ENCODE measurements at places on chromosomes 4 and X.

GRCh38 chr4:15882675-15883086 is 55.9 kb downstream of the FGFBP1 start:
- DNase-seq: peak; percentile 34

DNA sequence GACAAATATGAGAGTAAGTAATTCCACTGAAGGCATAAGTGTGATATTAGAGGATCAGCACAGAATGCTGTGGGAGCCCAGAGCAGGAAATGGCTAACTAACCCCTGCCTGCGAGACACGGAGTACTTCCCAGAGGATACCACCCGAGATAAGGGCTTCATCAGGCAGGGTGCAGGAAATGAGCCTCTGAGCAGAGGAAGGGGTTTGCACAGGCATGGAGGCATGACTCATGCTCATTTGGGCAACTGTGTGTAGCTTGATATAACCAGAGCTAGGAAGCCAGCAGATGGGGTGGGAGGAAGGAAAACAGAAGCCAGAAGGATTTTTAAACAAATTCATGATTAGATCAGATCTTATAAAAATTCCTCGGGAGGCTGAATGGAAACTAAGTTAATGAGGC is 70.0 kb upstream of the TSPAN5 start:
- DNase-seq: no peak

- DNase-seq: no peak
These were observed 36.6 kb upstream of the BTC start for GRCh38 chr4:74830928-74831327.

DNA sequence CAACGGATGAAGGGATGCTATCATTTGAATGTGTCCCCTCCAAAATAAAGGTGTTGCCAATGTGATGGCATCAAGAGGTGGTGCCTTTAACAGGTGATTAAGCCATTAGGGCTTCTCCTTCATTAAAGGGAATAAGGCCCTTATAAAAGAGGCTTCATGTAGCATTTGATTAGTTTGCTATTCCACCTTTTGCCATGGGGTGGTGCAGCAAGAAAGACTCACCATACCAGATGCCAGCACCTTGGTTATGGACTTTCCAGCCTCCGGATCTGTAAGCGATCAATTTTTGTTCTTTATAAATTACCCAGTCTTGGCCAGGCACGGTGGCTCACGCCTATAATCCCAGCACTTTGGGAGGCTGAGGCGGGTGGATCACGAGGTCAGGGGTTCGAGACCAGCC is 7.9 kb upstream of the SLC25A43 start:
- DNase-seq: no peak

GRCh38 chr4:6262176-6262575 is 7.5 kb upstream of the WFS1 start:
- DNase-seq: no peak

DNA sequence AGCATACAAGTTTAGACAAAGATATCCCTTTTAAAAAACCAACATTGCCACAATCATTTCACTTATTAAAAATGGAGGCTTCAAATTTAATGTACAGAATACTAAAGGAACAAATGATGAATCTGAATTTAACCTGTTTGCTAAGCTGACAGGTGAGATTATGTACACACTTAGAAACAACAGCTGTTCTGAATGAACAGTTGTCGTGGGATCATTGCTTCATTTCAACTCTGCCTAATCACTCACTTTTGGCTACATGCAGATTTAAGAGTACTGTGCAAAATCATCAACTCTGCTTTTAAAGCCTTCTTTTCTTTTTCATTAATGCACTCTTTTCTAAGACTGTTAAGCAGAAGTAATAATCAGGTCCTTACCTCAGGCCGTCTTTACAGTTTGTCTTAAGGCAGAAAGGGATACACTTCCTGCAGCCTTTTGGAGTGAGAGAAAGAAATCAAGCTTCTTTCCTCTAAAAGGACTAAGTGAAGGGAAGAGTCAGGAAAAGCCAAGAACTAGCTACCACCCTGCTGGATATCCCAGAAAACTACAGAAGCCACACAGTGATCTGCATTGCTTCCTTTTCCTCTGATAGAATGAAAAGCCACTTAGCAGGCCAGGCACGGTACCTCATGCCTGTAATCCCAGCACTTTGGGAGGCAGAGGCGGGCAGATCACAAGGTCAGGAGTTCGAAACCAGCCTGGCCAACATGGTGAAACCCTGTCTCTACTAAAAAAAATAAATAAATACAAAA is 54.7 kb upstream of the NPNT start:
- DNase-seq: no peak

DNA sequence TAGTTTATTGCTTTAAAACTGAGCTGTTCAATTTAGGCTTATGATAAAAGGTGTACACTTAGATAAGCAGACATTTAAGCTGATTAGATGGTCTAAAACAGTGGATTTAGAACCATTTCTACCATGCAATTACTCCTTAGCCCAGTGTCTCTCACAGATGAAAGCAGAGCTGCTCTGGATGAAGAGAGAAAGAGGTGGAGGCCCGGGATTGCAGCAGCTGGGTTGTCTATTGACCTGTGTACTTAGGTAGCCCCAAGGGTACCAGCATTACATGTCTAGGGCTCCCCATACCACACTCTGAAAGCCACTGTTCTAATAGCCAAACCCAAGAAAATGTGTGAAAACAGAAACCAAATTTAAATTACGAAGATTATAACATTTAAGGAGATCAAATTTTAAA is 86.0 kb upstream of the GIMD1 start:
- no peak for DNase-seq

- peak; percentile 70 for DNase-seq
These were observed at the start of gene INTU for GRCh38 chr4:127632420-127633403. Gene INTU (plus strand): TSS chr4:127632957. CDS start chr4:127633035, 78 bp downstream.

- peak; percentile 17 for DNase-seq
These were observed 38.9 kb downstream of the NUDT9 start for GRCh38 chr4:87461281-87461700.

- peak; percentile 11 for DNase-seq
These were observed 40.4 kb downstream of the RNF212 start for GRCh38 chr4:1072830-1073446.

- DNase-seq: no peak
These were observed 65.7 kb upstream of the PAGE1 start for GRCh38 chrX:49761481-49761880.

GRCh38 chrX:17788439-17788838 is 51.1 kb downstream of the SCML1 start:
- no peak for DNase-seq

DNA sequence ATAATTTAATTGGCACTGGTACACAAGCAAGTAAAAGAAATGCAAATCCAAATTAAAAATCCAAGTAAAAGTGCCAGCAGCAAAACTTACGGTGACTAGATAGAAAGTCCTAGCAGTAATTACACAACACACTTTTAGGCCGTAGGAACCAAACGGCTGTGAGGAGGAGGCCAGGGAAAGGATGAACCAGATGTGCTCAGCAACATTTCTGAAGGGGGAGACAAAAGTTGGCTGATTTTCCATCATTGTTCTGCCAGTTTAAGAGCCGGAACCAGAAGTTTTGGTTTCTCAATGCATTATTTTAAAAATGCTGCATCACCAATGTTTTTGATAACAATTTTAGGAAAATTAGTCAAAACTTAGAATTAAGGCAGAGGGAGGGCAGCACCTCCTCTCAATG is 68.7 kb upstream of the ENPP6 start:
- no peak for DNase-seq

GRCh38 chr4:19832411-19832810 is 419.3 kb upstream of the SLIT2 start:
- no peak for DNase-seq

GRCh38 chr4:36255577-36255976 is 11.3 kb upstream of the ARAP2 start:
- no peak for DNase-seq

GRCh38 chrX:76555816-76556215 is 128.3 kb downstream of the MAGEE1 start:
- no peak for DNase-seq

DNA sequence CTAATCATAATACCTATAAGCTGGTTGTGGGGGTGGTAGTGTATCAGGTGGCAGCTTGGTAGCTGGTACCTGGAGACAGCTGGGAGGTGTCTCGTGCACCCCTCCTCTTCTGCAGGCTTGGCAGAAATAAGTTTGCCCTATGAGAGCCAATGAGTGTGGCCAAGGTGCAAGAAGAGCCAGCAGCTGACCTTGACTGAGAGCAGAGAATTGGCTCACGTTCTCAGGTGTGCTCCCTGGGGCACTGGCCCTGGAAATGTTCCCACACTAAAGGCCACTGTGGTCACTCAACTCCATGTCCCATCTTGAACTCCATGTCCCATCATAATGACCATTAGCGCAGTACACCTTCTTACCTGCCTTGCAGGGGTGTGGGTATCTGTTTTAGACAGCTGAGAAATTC is 13.4 kb downstream of the TRMT44 start:
- no peak for DNase-seq

DNA sequence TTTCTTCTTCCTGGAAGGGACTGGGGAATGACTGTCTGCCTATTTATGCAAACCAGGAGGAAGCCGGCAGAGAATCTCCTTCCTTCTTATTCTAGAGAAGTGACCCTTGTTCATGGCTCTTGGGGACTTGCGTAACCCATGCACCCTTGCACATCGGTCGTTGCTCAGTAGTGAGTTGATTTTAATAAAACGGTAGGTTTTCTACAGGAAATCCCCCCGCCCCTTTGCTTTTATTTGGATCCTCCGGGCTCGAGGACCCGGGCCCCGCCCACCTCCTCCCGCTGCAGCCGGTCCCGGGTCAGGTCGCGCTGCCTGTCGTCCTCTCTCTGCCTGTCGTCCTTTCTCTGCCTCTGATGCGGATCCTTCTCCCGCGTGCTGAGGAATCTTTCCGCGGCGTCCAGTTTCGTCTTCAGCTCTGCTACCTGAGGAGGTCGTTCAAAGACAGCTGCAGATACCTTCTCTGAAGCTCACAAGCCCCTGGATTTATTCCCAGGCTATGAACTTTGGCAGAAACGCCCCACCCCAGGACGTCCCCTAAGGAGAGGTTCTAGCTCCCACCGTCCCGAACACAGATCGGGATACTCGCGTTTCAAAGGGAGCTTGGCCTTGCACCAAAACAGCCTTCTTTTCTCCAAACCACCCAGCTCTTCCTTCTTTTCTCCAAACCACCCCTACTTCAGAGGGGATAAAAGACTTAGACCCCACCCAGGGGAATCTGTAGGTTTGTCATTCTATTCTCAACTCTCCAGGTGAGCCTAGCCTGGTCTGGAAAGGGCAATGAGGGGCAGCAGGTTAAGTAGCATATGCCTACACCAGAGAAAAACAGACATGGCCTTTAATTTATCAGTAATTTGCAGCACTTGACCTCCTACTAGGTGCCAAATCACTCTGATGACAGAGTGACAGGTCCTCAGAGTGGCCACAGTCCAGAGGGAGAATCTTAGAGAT is 7.0 kb downstream of the TNIP3 start:
- DNase-seq: no peak

- no peak for DNase-seq
These were observed 159.6 kb upstream of the ANK2 start for GRCh38 chr4:112889619-112890527.

- no peak for DNase-seq
These were observed 35.9 kb upstream of the PPM1K start for GRCh38 chr4:88320224-88320779.

DNA sequence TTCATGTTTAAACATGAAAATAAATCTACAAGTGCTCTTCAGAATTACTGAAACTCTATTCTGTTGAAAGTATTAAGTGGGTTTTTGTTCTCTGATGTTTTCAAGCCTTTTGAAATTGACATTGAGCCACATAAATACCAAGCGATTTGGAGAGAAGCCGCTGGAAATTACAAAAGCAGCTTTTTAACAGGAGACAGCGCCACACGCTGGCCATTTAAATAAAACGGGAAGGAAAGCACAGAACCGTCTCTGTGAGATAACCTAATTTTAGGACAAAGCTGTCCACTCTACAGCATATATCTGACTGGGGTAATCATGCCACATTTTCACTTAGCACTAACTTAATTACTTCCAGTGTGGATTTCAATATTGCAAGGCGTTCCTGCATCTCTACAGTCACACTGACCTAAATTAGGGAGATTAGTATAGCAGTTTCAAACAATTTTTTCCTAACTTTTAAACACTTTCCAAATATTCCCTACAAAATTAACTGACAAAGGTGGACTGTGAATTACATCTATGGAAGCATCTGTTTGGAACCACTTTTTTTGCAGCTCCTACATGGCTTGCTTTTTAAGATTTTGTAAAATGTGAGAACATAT is 6.8 kb upstream of the ANOS1 start:
- DNase-seq: no peak

DNA sequence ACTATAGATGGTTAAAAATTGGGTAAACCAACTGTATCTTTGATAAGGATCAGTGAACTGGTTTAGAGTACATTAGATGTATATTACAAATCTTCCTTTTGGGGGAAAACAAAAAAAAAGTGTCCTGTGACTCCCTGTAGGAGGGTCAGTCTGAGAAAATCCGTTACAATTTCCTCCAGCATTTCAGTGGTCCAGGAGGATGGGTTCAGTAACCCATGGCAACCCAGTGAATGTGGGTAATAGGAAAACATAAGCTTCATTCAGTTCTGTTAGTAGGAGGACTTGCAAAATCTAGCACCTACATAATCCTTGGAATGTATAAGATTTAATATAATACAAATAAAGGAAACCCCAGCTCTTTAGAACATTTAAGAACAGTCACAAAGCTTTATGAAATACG is 16.2 kb downstream of the STOX2 start:
- no peak for DNase-seq

DNA sequence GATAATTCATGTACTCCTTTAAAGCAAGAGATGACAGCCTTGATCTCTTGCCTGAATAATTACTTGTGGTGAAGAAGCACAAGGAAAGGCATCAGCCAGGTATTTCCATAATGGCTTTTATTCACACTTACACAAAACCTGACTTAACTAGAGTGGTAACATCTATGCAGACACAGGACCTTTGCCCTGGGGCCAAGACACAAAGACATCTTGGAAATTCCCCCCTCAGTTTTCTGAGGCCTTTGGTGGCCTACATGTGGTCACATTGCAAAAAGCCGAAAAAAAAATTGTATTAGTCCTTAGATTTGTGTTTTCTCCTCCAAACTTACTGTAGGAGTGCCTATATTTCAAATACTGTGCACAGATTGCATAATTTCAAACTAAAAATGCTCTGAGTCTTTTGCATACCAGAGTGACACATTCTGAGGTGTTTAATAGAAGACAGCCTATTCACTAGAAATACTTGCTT is 172.4 kb downstream of the PDGFC start:
- no peak for DNase-seq

GRCh38 chrX:153867139-153867538 is 18.8 kb downstream of the L1CAM start:
- DNase-seq: no peak

- no peak for DNase-seq
These were observed 19.0 kb upstream of the GLUD2 start for GRCh38 chrX:121028419-121028818.

- DNase-seq: no peak
These were observed 26.7 kb downstream of the PDS5A start for GRCh38 chr4:39950861-39951481.

DNA sequence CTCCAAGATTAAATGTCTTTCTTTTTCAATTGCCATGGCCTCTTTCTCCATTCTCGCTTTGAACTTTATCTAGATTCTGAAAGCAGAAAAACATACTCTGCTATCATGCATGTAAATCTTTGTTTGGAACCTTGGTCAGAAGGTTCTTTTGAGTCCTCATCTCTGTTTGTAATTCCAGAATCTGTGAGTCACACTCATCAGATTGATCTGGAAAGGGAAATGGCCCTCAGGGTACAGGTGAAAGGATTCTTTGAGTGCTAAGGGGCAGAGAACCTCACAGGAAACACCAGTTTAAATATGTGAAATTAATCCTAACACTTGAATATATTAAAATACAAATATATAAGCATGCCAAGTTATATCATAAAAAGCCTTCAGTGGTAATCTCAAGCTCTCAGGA is 211.0 kb upstream of the ADGRL3 start:
- DNase-seq: no peak

GRCh38 chrX:3659761-3660160 is 53.7 kb downstream of the PRKX start:
- no peak for DNase-seq

Measured in HS-27A (cell line).